ENCODE measurements at places on chromosomes 2 and 18.

DNA sequence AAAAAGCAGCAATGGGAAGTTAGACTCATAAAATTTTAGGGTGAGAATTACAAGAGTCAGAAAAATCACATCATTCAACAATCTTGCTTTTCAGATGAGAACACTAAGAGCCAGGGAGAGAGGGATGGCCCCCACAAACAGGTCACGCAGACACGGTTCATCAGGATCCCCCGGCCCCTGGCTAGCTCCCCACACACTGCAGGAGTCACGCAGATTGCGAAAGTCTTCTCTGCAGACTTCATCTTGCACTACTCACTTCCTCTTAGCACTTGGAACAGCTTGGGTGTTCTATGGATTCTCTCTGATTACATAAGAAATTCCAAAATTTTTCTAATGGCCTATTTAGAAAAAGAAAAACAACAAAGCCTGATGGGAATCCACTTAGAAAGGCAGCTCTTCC is 21.6 kb upstream of the SULT1C2 start:
- peak; percentile 52 for DNase-seq

DNA sequence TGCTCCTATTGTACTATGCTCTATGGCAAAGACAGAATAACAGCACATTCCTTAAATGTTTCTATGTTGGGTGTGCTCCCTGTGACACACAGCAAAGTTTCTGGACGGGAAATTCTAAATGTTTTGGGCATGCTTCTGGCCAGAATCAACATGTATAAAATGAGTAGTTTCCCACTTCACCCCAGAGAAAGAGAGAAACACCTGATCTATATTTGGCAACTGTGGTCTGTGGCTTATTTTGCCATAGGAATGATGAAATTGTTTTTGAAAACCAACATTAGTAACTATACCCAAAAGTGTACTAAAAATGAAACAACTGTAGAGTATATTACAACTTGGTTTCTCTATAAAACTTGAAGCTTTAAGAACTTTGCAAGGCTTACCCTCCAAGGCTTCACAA is 89.1 kb downstream of the RAD51AP2 start:
- DNase-seq, result peak; percentile 75

DNA sequence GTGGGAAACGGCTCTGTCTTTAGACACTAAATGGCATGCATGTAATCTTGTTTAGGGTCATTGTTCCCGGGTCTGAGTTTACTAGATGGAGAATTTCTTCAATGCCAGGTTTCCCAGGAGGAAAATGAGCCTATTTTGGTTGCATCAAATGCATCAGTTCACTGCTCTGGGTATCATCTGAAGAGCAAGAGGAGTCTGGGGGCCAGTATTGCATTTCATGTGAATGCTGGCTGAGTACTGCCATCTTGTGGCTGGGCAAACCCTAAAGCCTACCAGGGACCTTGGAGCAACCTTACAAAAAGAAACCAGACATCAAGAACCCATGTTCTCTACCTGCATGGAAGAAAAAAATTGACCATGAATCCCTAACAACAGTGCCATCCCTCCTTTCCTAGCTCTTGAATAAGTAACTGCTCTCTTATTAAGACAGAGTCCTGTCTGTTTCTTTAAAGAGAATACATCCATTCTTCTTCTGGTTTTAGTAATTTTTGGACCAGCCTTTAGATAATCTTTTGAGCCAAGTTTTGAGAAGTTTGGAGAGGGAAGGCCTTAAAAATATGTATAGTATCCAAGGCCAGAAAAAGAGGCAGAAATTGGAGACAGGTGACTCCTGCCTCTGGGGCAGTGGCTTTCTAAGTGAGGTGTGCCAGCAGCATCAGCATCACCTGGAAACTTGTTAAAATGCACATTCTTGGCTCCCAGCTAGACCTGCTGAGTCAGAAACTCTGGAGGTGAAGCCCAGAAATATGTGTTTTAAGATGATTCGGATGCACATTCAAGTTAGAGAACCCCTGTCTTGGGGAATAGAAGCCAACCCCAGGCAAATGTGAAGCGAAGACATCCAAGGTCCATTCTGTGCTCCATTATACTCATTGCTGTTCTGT is 261.0 kb upstream of the CXCR4 start:
- DNase-seq, result no peak

GRCh38 chr2:72378753-72379348 is 231.2 kb upstream of the CYP26B1 start:
- no peak for DNase-seq

DNA sequence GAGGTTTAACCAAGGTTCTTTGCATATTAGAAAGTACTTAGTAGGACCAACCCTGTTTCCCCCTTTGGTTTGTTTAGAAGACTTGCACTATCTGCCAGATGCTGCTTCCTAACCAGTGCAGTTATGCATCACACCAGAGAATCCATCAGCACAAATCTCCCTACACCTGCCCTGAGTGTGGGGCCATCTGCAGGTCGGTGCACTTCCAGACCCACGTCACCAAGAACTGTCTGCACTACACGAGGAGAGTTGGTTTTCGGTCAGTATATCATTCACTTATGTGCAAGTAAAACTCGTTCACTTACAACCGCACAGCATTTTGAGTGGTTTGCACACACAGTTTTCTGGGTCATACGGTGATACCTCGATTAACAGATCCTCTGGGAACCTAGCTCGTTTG is 69.7 kb downstream of the ZNF532 start:
- no peak for DNase-seq

DNA sequence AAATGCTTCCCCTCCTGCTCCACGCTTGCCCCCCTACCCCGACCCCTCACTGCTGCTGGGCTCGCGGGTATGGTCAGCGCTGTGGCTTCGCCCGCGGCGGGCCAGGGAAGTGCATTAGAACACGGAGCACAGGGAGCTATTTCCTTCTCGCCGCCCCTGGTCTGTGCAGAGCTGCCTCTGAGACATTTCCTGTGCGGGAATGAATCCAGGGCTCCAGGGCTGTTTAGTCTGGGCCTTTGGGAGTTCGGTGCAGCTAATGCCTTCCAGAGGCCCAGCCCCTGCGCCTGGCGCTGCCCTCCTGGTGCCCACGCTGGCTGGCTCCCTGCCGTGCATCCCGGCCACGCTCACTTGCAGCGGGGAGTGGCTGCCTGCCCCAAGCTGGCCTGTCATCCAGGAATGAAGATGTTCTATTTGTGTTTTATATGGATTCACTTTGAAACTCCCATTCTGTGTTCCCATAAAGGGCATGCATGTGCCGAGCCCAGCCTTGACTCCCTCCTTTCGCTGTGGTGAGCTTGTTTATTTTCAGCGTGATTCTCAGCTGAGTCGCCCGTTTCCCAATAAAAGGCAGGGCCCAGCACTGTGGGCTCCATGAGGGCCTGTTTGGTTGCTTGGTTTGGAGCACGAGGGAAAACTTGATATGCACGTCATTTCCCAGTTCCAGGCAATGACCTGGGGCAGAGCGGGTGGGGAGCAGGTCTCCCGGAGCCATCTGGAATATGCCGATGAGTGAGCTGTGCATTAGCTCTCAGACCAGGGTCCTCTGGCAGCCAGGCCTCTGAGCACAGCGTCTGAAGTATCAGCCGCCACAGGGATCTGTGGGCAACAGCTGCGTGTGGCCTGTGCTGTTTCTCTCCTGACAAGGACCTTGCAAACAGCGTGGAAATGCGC is 42.7 kb downstream of the SH3RF3 start:
- DNase-seq, result peak; percentile 96

- DNase-seq, result no peak
These were observed 769.2 kb upstream of the FAM98A start for GRCh38 chr2:34368304-34368703.

DNA sequence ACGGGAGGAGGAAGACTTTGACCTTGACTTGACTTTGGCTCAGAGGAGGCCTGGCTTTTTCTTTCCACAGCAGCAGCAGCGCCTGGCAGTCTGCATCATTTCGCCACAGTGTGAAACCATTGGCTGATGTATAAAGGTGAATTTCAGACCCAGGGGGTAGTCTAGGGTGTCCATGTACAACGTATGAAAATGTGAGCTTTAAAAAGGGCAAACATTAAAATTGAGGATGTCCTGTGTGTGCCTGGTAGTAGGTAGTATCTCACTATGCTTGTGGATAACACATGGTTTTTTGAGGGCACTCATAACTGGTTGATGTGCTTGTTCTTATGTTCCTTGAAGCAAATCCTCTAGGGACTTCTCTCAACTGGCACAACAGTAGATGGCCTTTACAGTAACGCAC is 86.1 kb downstream of the LPIN1 start:
- no peak for DNase-seq

GRCh38 chr2:50551018-50551726 is 480.8 kb downstream of the NRXN1 start:
- no peak for DNase-seq

- DNase-seq, result no peak
These were observed 636 bp upstream of the IMMT start for GRCh38 chr2:86195808-86196387.

- DNase-seq, result no peak
These were observed 248.1 kb upstream of the SALL3 start for GRCh38 chr18:78731398-78732032.

DNA sequence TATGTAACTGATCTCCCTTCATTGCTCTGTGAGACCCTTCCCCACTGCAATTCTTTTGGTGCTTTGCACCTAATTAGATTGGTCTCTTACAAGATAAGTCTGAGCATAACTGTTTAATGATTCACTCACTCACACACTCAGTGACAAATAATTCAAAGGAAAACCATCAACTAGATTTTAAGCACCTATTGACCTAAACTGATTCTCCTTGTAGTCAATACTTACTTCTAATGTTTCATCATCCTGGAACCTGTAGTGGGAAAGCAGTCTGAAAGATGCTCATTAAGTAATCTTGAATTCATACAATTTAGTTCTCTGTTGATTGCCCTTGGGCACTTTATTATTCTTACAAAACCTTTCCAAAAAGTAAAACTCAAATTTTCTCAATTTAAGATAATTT is 74.3 kb upstream of the COL5A2 start:
- DNase-seq, result no peak

DNA sequence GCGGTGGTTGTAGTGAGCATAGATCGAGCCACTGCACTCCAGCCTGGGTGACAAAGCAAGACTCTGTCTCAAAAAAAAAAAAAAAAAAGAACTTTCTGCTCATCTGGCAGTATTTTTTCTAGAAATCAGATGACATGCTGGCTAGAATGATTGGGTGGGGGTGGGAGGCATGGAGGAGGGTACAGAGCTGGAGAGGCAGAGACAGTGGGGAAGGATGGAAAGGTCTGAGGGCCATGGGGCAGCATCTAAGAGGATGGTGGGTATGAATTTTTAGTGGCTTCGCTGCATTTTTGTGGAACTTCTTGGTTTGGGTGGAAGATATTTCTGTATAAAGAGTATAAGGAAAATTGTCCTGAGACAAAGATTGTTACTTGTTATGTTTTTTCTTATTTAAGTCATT is 23.3 kb downstream of the ARMC9 start:
- no peak for DNase-seq

DNA sequence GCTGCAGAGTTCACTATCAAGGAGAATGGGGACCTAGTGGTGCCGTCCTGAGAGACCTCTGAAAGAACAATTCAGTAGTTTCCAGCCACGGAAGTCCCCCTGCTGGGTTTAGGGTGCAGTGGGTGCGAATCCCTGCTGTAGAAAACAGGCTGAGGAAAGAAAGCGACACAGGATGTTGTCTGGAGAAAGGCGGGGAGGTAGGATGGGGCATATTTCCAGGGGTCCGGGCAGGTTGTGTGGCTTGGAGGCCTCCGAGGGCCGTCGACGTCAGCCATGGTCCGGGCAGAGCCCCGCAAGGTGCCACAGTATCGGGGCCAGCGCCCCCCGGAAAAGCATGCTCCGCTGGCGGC is 807 bp upstream of the CREB1 start:
- DNase-seq, result no peak

DNA sequence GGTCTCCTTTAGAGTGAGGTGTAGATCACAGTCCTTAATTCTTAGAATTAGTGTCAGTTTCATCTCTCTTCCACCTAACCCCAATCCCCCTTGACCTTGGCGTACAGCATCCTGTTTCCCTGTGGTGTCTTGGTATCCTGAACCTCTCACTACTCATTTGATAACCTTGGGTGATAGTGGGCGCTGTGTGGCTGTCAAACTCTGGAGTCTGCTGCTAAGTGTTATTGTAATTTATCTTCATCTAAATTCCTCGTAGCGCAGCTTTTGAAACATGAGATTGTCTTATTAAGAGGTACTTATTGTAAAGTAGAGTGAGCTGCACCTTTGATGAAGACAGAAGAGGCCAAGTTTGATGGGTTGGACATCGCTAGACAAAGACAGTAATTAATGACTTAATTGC is 222.6 kb upstream of the SPRED2 start:
- no peak for DNase-seq

- peak; percentile 67 for DNase-seq
These were observed 65.4 kb downstream of the SMAD7 start for GRCh38 chr18:48885266-48885923.

DNA sequence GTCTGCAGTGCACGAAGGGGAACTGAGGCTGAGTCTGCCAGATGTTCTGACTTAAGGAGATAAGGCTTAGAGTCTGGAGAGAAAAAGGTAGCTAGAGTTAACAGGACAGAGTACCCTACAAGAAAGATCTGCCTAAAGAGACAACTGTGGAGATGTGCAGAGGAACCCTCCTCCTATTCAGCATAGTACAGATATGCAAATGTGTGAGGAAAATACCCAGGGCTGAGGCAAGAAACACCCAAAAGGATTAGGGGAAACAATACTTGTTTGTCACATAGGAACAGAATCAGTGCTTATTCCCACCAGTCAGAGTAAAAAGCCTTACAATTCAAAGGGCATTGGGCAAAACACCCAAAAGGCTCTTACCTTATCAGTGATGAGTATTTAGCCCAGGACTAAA is 67.8 kb downstream of the SS18 start:
- DNase-seq, result no peak

- no peak for DNase-seq
These were observed 249.7 kb upstream of the OSR1 start for GRCh38 chr2:19607931-19608771.

DNA sequence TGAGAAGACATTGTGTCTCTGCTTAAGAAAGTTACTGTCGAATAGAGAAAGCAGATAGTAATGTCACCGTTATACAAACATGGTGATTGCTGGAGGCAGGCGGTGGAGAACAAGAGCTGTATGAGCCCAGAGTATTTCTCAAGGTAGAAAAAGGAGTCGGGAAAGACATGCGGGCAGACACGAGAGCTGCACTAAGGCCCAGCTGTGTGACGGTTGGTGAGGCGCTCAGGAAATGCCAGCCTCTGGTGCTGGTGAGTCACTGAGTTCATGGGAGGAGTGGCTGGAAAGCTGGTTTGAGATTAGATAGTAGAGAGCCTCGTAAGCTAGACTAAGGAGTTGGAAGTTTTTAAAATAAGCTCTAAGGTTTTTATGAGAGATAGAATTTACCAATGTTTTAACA is 390.9 kb upstream of the TRIB2 start:
- no peak for DNase-seq

GRCh38 chr2:169073963-169074751 is 4.8 kb downstream of the DHRS9 start:
- no peak for DNase-seq

GRCh38 chr2:46025676-46026075 is 271.5 kb upstream of the EPAS1 start:
- no peak for DNase-seq

DNA sequence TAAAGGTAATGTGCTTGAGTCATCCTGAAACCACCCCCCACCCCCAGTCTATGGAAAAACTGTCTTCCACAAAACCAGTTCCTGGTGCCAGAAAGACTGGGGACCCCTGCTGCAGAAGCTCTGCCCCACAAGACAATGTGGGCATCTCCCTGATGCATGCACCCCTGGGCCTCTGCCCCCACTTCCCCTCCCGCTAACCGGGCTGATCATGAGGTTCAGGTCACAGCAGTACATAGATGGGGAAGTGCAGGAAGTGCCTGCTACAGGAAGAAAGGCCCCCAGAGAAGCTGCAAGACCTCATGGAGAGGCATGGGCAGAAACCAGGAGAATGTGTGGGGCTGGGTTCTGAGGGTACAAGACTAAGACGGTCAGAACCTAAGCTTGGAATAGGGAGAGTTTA is 243.4 kb upstream of the ID2 start:
- DNase-seq, result no peak

Data from AG09309 (cell line).